ENCODE measurements at places on chromosomes 12 and 14. TPM values are rescaled to one million over a fixed set of nuclear protein-coding genes. Genes with fewer than 3 reads are reported as not detected.
A peak's percentile ranks its signal among the peaks of the same experiment; 100 is the strongest.

The WIF1 gene
- 109 TPM for total RNA-seq

DNA sequence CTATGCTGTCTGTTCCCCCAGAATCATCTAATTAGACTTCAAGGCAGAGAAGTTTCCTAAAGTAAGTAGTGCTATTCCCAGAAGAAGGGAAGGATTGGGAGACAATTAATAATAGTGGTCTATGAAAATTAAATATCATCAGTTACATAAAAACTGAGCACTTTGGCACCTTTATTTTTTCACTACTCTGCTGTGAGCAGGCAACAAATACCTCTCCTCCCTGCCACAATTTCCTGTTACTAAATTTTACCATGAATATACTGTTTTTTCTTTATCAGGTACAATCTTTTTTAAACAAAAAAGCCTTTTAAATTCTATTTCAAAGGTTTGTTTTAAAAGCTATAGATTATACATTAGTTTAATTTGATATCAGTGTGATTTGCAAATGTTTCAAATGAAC is 29.4 kb upstream of the KRAS start:
- DNase-seq: no peak

GRCh38 chr12:26028953-26029735 is 70.7 kb downstream of the RASSF8 start:
- DNase-seq: peak; percentile 48

DNA sequence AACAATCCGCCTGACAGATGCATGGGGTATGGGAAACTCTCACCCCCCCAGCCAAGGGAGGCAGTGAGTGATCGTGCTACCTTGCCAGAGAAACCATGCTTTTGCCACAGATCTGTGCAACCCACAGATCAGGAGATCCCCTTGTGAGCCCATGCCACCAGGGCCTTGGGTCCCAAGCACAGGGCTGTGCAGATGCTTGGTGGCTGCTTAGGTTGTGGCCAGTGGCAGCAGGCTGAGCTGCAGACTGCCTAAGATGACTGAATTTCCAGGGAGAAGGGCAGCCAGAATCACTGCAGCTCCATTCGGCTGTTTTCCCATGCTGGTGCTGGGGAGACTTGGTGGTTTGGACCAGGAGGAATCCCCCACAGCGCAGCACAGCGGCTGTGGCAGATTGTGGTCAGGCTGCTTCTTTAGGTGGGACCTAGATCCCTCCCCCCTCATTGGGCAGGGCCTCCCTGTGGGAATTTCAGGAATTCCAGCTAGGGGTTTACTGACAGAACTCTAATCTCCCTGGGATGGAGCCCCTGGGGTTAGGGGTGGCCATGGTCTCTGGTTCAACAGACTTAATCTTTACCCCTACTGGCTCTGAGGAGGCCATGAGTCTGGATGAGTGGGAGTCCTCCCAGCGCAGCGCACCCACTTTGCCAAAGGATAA is 264.6 kb upstream of the DAAM1 start:
- DNase-seq: no peak

DNA sequence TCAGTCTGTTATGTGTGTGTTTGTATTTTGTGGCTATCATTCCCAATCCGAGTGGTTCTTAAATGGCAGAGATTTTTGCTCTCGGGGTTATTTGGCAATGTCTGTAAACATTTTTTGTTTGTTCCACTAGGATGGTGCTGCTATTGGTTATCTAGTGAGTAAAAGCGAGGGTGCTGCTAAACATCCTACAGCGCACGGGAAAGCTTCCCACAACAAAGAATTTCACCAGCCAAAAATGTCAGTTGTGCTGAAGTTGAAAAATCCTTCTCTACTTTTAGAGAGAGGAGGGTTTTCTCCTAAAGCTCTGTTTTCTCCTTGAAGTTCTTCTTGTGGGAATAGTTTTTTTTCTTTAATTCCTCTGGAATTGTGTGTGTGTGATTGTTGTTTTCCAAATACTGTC is 2.4 kb downstream of the EXD2 start:
- DNase-seq: no peak

The VDR gene
- 27.4 TPM for total RNA-seq

The CLECL1 gene
- total RNA-seq: 2.1 TPM

- no peak for DNase-seq
These were observed 683.4 kb downstream of the TMEM121 start for GRCh38 chr14:106209755-106210154.

The A2M gene
- total RNA-seq: 1,082 TPM

DNA sequence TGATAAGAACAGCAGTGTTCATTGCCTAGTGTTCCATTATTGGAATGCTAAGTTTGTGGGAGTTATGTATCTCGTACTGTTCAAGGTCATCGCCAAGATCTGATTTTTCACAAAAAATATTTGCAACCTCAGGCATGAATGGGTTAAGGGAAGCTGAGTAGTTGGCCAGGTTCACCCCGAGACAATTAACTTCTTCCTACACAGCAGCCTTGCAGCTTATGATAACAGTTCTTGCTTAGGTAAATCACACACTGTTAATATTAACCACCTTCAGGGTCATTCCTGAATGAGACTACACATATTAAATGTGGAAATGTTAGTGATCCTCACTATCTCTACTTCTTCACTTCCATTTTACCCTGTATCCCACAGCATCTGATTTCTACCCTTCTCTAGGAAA is 18.0 kb downstream of the FKBP11 start:
- DNase-seq: no peak

DNA sequence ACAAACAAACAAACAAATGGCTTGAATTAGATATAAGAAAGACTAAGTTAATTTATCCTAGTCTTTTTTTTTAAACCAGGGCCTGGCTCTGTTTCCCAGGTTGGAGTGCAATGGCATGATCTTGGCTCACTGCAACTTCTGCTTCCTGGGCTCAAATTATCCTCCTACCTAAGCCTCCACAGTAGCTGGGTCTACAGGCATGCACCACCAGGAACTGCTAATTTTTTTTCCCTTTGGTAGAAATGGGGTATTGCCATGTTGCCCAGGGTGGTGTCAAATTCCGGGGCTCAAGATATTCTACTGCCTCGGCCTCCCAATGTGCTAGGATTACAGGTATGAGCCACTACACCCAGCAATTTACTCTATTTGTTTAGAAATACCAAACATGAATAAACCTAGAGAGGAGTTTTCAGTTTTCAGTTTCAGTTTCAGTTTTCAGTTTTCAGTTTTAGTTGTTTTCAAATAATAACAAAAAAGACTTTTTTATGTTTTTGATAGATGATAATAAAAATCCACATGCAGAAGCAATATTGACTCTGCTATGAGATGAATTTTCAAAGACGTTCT is 817.0 kb downstream of the FLRT2 start:
- DNase-seq: no peak

DNA sequence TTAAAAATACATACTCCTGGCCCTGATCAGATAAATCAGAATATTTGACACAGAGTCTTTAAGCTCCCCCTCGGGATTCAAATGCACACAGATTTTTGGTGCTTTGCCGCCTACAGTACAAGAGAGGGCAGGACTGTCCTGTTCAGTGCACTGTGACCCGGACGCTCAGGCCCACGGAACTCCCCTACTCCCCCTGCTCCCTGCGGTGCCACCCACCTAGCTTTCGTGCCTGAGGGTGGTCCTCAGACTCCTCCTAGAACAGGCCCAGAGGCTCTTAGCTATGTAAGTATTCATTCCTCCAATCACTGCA is 13.7 kb upstream of the SERPINA3 start:
- no peak for DNase-seq

DNA sequence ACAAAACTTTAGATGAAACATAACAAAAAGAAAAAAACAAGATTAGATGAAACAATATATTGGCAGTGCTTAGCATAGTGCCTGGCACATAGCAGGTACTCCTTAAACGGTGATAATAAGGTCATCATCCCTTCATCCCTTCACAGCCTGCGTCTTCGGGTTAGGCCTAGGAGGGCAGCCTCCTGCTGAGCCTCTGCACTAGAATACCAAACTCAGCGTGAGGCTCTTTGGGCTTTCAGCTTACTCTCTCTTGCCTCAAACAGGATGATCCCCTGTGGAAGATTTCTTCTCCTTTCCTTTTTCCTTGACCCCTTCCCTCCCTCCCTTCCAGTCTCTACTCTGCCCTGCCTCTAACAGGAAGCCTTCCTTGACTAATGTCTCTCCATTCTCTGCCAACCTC is 14.4 kb upstream of the FIGNL2 start:
- no peak for DNase-seq

- DNase-seq: no peak
These were observed 1.9 kb downstream of the COL2A1 start for GRCh38 chr12:48002414-48002730.

GRCh38 chr12:92524489-92524888 is 178.3 kb upstream of the PLEKHG7 start:
- no peak for DNase-seq

The EPYC gene
- total RNA-seq: not detected

The JAG2 gene
- 32.1 TPM for total RNA-seq

The CIROP gene
- not detected for total RNA-seq

GRCh38 chr12:121423682-121424623 is 24.0 kb downstream of the RNF34 start:
- DNase-seq: no peak

DNA sequence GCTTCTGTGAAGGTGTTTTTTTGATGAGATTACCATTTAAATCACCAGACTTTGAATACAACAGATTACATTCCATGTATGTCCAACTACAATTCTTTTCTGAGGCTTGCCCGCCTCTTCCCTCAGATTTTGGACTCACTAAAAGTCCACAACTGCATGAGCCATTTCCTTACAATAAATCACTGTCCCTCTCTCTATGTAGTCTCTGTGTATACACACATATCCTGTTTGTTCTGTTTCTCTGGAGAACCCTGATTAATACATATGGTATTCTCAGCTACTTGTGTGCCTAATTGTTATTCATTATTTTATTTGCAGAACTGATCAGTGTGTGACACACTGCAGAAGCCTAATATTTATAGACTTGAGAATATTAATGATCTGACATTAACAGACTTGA is 2.4 kb upstream of the MIPOL1 start:
- peak; percentile 25 for DNase-seq

The LRRIQ1 gene
- total RNA-seq: 33.2 TPM

GRCh38 chr14:75650253-75651058 is 10.2 kb downstream of the ERG28 start:
- no peak for DNase-seq

DNA sequence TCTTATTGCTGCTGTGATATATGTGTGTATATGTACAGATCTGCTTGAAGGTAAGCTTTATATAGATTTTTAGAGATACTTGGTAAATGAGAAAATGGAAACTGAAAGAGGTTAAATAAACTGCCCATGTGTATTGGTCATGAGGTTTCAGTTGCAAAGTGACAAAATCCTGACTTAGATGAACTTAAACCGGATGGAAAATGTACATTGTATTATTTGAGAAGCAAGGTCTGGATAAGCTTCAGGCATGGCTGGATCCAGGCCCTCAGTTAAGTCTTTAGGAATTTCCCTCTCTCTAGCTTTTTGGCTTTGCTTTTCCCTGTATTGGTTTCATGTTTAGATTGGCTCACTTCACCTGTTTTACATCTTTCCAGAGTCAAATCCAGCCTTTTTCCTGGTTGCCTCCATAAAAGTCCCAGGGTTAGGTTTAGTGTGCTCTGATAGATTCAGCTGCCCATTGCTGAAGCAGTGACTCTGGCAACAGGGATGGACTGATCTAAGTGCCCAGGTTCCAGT is 21.0 kb upstream of the MAP1LC3B2 start:
- no peak for DNase-seq

The NTN4 gene
- 72.4 TPM for total RNA-seq

The WSCD2 gene
- 0.71 TPM for total RNA-seq

DNA sequence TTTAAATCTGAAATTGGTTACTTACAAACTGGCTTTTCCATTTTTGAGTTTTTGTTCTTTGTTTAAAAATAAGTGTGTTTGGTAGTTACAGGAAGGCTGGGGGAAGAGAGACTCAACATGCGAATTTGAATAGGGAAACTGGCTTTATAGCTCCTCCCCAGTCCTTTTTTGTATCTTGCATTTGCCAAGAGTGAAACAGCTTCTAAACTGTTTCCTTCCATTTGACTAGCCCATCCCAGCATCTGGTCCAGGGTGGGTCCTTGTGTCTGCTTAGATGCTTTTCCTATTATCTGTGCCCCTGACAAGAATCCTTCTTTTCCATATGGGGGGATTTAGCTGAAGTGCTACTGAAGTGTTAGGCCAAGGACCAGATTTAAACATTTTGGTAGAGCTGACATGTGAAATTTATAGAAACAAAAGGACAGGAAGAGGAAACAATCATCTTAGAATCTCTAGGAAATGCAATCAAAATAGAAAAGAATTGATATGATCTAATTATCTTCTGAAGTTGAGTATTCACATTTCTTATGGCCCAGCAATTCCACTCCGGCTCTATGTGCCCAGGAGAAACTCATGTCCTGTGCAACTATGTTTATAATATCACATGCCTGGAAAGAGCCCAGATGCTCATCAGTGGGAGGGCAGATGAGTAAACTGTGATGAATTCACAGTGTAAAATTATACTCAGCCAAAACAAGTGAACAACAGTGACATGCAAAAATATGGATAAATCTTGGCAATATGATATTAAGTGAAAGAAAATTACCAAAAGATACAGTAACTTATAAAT is 7.4 kb downstream of the SMOC1 start:
- DNase-seq: no peak

DNA sequence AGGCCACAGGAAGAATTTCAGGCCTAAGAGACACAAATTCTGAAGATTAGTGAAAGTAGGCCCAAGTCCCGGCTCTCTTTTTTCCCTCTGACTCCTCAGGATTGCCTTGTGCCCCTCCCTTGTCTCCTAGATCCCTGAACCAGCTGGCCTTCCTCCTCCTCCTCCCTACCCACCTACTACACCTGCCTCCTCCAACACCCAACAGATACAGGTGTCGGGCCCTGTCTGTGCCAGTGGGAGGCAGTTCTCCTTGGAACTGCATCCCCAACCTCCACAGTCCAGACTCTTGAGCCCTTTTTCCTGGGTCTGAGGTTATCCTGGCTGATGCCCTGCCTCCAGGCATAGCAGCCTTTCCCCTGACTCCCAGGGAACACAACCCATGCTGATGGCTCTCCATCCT is 1.8 kb downstream of the PPP1R1A start:
- DNase-seq: no peak

The ANKRD13A gene
- total RNA-seq: 83.0 TPM

The C1S gene
- total RNA-seq: 291 TPM

GRCh38 chr12:115355301-115355700 is 671.3 kb upstream of the TBX3 start:
- no peak for DNase-seq

- DNase-seq: no peak
These were observed 187.4 kb downstream of the DPF3 start for GRCh38 chr14:72706485-72706884.

- no peak for DNase-seq
These were observed 13.4 kb downstream of the EID3 start for GRCh38 chr12:104316936-104317335.

GRCh38 chr12:110943373-110943772 is 23.0 kb upstream of the MYL2 start:
- DNase-seq: no peak

The TGM1 gene
- 8.8 TPM for total RNA-seq

The IAPP gene
- total RNA-seq: not detected

GRCh38 chr12:6830999-6831398 is 2.8 kb downstream of the P3H3 start:
- DNase-seq: no peak

DNA sequence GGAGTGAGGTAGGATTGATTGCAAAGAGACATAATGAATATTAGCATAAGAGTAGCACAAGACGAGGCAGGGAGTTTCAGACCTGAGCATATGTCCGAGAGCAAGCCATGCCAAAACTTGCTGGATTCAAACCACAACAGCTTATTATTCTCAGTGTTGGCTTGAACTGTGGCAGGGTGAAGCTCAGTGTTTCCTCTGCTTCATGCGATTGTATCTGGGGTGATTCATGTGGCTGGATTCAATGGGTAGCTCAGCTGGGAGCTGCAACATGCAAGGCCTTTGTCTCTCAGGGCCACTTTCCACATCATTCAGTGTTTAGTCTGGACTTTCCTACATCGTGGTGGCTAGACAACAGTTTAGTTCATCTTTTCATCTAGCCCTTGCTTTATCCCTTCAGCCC is 22.1 kb upstream of the E2F7 start:
- no peak for DNase-seq
